ENCODE measurements at places on chromosomes 4 and X.

- no peak for ATAC-seq
These were observed 324.2 kb downstream of the MAPK10 start for GRCh38 chr4:86035688-86036087.

- ATAC-seq = no peak
These were observed 68.9 kb upstream of the CAPN6 start for GRCh38 chrX:111339212-111339611.

DNA sequence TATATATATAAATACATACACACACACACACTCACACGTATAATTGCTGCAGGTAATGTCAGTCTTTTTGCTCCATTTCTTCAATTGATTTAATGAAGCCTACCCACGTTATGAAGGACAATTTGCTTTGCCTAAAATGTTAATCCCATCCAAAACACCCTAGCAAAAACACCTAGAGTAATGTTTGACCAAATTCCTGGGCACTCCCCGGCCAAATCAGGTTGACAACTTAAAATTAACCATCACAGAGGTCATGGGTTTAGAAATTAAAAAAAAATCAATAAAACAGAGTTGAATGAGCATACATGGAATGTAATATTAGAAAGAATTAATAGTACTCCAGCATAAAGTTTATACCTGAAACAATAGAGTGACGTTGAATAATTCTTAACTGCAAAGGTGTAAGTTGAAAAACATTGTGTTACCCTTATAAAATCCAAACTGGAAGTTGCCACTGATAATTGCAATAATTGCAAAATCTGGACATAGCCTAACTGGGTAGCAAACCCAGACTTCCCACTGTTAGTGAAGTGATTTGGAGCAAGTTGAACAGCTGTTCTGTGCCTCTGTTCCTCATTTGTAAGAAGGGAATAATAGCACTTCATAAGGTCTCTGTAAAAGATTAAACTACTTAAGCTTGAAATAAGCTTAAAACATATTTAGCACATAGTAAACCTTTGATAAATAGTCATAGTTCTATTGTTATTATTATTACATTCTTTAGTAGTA, 2120.5 kb downstream of the PCDH7 start:
- peak; percentile 12 for ATAC-seq

DNA sequence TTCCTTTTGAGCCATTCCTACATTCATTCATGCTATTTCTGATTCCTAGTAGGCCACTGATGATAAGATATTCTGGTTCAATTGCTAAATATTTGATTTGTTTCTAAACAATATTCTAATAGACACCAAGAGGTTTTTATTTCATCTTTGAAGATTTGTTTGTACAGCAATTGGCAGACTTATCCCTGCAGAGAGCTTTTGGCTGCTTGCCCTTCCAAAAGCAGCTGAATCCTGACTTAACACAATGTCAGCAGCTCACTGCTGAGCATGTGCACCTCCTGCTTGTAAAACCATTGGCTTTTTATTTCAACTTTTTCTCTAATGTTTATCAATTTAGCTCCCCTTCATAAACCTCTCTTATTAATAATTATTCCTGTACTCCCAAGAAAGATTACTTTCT, 45.3 kb downstream of the MMRN1 start:
- no peak for ATAC-seq

- ATAC-seq = no peak
These were observed 37.7 kb downstream of the ARHGEF9 start for GRCh38 chrX:63747331-63747730.

DNA sequence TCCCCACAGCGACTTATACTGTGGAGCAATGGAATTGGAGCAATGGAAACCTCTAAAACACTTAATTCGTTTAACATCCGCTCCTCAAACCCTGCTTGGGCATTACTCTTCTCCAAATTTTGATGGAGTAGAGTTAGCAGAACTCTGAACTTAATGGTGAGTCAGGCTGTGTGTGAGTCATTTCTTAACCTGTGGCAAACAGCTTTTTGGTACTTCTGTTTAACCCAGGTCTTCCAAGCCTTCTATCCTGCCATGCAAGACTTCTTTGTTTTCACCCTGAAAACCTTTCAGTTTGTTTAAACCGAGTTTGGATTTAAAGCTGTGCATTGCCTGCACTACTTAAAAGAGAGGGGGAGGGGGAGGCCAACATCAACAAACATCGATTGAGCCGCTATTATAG, 3.6 kb upstream of the AMOT start:
- peak; percentile 28 for ATAC-seq

- ATAC-seq = no peak
These were observed 201.6 kb downstream of the PACRGL start for GRCh38 chr4:20901851-20902250.

GRCh38 chr4:88705805-88706492, 8.3 kb upstream of the NAP1L5 start:
- ATAC-seq = no peak

- no peak for ATAC-seq
These were observed 139.1 kb upstream of the PAQR3 start for GRCh38 chr4:79078339-79078738.

DNA sequence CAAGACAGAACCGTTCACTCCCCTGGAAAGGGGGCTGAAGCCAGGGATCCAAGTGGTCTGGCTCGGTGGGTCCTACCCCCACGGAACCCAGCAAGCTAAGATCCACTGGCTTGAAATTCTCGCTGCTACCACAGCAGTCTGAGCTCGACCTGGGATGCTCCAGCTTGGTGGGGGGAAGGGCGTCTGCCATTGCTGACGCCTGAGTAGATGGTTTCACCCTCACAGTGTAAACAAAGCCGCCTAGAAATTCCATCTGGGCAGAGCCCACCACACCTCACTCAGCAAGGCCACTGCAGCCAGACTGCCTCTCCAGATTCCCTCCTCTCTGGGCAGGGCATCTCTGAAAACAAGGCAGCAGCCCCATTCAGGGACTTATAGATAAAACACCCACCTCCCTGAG, 13.4 kb upstream of the PBDC1 start:
- no peak for ATAC-seq

GRCh38 chr4:111736516-111736915, 408.7 kb upstream of the FAM241A start:
- ATAC-seq = no peak

DNA sequence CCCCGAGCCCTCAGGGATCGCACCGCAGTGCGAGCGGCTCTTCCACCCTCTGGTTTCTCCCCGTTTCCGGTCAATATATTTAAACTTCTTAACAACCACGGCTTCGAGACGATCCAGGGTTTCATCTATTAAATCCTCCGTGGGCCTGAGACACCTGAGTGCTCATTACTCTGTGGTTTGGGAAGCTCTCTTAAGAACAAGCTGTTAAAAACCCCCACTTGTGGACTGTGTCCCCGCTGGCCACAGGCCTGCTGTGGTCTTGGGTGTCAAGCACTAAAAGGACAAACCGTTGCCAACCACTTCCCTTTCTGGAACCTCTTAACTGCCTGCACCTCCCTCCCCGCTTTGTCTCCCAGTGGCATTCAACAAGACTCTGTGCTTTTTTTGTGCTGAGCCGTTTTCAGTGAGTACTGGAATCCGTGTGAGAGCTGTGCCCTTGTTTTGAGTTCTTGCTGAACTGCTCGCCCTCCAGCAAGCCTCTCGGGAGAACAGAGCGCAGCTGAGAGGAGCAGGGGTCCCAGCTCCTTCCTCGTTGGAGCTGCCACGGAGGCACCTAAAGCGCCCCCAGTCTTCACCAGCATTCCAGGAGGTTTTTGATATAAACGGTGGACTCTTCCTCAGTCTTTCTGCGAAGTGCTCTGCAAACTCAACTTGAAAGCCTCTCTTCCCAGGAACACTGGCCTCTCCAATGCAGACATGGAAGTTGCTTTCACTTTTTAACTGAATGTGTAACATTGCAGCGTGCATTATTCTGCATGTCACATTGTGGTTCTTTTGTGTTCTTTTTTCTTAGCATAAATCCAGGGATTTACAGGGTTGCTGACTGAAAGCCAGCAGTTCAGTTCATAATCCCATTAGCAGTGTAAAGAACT, 691 bp upstream of the IGFBP7 start:
- ATAC-seq = peak; percentile 34

DNA sequence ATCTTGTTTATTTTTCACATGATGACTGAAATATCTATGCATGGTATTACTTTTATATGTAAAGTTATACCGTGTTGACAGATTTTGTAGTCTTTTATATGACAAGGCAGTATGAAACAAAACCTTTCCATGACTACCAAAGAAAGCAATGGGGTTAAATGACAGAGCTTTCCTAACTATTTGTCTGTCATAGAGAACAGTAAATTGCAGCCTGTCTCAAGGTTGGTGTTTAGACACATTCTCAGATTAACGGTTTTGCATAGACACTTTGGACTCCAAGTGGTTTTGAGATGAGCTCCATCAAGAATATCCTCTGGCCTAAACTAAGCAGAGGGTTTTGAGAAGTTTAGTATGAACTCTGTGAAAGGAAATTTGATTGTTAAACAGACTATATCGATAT, 180.7 kb upstream of the TENM3 start:
- no peak for ATAC-seq

All from activated T-helper 17 cell treated with anti-CD3 and anti-CD28 coated beads, Interleukin-2, amount 50 U/mL, for 72 hours (primary cell).